ENCODE measurements at places on chromosomes 16 and 17. TPM values are rescaled to one million over a fixed set of nuclear protein-coding genes. Genes with fewer than 3 reads are reported as not detected.

DNA sequence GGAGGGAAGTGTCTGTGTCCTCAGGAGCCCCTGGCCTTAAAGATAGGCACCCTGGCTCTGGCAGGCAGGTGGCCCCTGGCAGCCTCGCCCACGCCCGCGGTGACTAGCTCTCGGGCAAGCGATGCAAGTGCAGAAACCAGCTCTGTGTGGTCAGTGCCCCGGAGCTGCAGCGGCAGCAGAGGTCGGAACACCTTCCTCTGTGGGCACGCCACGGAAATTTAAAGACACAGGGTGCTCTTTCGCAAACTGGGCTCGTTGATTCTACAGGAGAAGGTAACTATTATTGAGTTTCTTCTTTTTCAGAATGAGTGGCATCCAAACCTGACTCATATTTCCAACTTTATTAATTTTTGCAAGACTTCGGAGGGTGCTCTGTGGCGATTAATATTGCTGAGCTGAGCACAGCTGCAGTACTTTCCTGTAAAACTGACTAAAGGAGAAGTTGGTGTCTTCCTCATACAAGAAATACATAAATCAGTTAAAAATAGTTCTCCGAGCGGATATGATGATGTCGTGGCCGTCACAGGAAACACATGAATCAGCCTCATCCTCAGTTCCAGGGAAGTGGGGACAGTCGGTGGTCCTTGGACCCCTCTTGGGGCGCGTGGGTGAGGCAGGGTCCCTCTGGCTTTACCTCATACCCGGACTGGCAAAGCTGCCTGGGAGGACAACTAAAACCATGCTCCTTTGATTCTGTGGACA lies 120.2 kb downstream of the METRNL start:
- peak overlapping the region; percentile 92 for H3K27ac ChIP-seq
- no peaks in the 10 kb centered on the region for H3K27me3 ChIP-seq
- H3K4me1 ChIP-seq = peaks cover 35% of the 10 kb centered on the region
- no peaks in the 10 kb centered on the region for H3K36me3 ChIP-seq
- peak; percentile 28 for DNase-seq
- peak overlapping the region; percentile 82 for H3K4me3 ChIP-seq

GRCh38 chr17:8563024-8563776 lies 67.3 kb downstream of the MYH10 start:
- H3K36me3 ChIP-seq = no peaks in the 10 kb centered on the region
- no peak for DNase-seq
- no peak overlapping the region for H3K27ac ChIP-seq
- no peaks in the 10 kb centered on the region for H3K4me1 ChIP-seq
- H3K4me3 ChIP-seq = no peak overlapping the region
- peaks cover 3% of the 10 kb centered on the region for H3K27me3 ChIP-seq

GRCh38 chr17:3004150-3004801 lies 59.1 kb downstream of the OR1D5 start:
- no peaks in the 10 kb centered on the region for H3K27me3 ChIP-seq
- peak overlapping the region; percentile 88 for H3K27ac ChIP-seq
- H3K4me1 ChIP-seq = peaks cover 41% of the 10 kb centered on the region
- DNase-seq = peak; percentile 80

- no peak overlapping the region for H3K4me3 ChIP-seq
- no peak for DNase-seq
- H3K27me3 ChIP-seq = no peaks in the 10 kb centered on the region
- H3K4me1 ChIP-seq = peaks cover 7% of the 10 kb centered on the region
- H3K36me3 ChIP-seq = peaks cover 4% of the 10 kb centered on the region
Observed at GRCh38 chr16:46949241-46949892, 24.1 kb downstream of the DNAJA2 start.

DNA sequence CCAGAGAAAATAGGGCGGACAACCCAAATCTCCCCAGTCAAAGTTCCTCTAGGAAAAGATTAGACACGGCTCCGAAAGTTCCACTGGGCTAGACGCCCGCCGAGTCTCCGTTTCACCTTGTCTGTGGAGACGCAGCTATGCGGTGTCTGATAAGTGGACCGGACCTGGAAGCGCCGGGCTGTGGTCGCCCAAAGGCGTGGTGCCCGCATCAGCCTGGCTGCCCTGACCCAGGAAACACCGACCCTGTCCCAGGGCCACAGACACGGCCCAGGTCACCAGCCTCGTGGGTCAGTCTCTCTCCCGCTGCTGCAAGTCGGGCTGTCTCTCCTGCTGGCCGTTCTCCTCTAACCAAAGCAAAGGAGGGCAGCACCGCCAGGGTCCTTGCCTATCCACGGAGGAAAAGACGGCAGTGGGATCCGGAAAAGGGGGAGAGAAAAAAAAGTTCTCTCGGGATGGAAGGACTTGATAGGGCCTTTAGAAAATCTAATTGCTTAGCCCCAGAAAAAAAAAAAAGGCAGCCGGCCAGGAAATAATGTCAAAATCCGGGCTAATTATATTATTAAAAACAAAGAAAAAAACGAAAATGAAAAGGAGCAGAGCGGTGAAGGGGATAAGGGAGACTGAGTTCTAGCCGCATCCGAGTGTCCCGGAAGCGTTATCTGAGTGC lies 13.9 kb upstream of the FOXF1 start:
- H3K4me1 ChIP-seq = no peaks in the 10 kb centered on the region
- DNase-seq = no peak
- H3K27me3 ChIP-seq = peaks cover 66% of the 10 kb centered on the region
- no peaks in the 10 kb centered on the region for H3K36me3 ChIP-seq

GRCh38 chr17:50319306-50320004 lies 26.5 kb upstream of the XYLT2 start:
- H3K36me3 ChIP-seq = no peaks in the 10 kb centered on the region
- no peak for DNase-seq
- H3K4me1 ChIP-seq = no peaks in the 10 kb centered on the region
- H3K27me3 ChIP-seq = peaks cover 3% of the 10 kb centered on the region

DNA sequence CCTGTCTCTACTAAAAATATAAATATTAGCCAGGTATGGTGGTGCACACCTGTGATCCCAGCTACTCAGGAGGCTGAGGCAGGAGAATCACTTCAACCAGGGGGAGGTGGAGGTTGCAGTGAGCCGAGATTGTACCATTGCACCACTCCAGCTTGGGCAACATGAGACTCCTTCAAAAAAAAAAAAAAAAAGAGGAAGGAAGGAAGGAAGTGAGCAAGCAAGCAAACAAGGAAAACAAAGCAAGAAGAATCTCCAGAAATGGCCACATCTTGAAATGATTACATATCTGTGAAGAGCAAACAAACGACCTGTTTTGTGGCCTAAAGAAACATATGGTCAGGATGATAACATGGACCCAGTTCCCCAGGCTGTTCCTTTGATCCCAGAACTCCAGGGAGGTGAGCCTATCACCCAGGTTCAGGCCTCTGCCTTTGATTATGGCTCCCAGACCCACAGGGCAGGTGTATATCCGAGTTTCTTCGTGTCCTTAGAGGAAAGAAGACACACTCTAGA lies 8.9 kb downstream of the ACOX1 start:
- H3K27me3 ChIP-seq = no peaks in the 10 kb centered on the region
- peaks cover 7% of the 10 kb centered on the region for H3K4me1 ChIP-seq
- DNase-seq = no peak
- peaks cover 20% of the 10 kb centered on the region for H3K36me3 ChIP-seq
- no peak overlapping the region for H3K27ac ChIP-seq

- H3K36me3 ChIP-seq = peaks cover 28% of the 10 kb centered on the region
- H3K4me1 ChIP-seq = no peaks in the 10 kb centered on the region
- H3K4me3 ChIP-seq = no peak overlapping the region
Observed at GRCh38 chr16:72884037-72884436, 163.9 kb downstream of the ZFHX3 start.

Gene MAP3K14
- total RNA-seq = 81.2 TPM

Gene CALB2
- not detected for total RNA-seq

Gene SLFN14
- total RNA-seq = not detected

Gene ENPP7
- total RNA-seq = 1.4 TPM

Gene SMTNL2
- not detected for total RNA-seq

Gene GNGT2
- 8.1 TPM for total RNA-seq
